ENCODE measurements at places on chromosomes 6 and 20.

- DNase-seq, result peak; percentile 15
Observed at GRCh38 chr6:166488076-166488685, 98.3 kb downstream of the RAMACL start.

- no peak for DNase-seq
Observed at GRCh38 chr6:156345700-156346099, 431.5 kb upstream of the ARID1B start.

DNA sequence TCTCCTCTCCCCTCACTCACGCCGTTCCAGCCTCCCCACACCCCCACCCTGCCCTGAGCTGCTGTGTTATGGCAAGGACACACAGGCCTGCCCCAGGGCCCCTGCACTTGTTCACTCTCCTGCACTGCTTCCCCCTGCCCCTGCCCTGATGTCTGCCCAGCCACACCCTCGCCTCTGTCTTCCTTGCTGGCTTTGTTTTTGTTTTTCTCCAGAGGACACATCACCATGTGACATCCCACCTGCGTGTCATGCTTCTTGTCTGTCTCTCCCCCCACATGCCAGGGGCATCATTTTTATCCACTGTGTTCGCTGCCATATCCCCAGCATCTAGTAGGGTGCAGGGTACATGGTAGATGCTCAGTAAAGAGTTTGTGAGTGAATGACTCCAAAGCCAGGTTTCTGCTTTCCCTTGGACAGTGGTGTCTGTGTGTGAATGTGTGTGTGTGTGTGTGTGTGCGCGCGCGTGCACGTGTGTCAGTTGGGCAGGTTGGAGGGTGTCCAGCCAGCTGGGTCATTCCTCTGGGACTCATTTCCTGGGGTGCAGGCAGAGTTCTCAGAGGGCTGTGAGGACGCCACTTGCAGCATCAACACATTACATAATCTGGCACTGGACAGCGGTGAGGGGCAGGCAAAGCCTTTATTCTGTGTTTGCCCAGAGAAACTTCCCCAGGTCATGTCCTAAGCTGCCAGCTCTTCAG lies 60.6 kb downstream of the STK35 start:
- DNase-seq, result no peak

DNA sequence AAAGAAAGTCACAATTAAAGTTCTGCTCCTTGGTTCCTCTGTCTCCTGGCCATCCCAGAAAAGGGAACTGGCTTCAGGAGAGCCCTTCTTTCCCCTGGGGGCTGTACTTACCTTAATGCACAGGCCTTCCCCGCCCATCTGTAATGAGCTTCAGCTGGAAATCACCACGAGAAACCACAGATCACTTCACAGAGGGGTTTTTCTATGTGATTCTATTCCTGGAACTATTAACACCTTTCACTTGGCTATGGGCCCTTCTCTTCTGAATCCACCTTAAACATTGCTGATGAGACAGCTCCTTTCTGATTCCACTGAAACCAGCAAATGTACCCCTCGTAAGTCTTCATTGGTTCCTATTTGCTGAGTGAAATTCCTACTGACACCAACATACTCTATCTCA lies 80.7 kb downstream of the FOXF2 start:
- no peak for DNase-seq

DNA sequence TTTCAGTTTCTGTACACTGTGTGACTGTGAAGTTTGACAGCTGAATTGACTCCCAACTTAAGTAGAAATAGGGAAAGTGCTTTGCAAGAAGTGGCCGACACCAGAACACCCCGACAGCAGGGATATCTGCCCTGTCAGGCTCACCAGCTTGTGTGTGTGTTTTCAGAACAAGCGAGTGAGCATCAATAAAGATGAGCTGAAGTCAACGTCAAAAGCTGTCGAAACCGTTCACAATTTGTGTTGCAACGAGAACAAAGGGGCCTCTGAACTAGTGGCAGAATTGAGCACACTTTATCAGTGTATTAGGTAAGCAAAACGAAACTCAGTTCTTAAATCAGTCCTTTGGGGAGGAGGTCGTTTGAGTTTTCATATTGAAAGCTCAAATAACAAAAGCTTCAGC lies 10.7 kb downstream of the NELFCD start:
- no peak for DNase-seq

DNA sequence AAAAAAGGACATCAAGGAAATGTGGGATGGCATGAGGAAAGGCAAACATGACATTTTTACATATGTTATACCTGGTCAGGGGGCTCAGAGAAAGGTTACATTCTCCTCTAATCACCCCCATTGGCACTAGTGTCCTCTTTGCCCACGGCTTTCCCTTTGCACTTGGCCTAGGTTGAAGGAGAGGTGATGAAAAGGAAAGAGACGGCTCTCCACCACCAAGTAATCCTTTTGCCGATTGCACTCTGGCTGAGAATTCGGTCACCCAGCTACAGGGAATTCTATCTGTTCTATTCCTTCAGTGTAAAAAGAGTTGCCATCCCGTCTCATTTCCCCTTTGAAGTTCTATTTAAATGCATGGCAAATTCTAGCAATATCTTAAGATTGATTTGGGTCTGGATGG lies 10.4 kb downstream of the VGLL2 start:
- DNase-seq, result no peak

GRCh38 chr20:20759132-20759531 lies 46.7 kb upstream of the RALGAPA2 start:
- peak; percentile 2 for DNase-seq

GRCh38 chr20:62675156-62675876 lies 33.0 kb downstream of the SLCO4A1 start:
- DNase-seq, result peak; percentile 65

DNA sequence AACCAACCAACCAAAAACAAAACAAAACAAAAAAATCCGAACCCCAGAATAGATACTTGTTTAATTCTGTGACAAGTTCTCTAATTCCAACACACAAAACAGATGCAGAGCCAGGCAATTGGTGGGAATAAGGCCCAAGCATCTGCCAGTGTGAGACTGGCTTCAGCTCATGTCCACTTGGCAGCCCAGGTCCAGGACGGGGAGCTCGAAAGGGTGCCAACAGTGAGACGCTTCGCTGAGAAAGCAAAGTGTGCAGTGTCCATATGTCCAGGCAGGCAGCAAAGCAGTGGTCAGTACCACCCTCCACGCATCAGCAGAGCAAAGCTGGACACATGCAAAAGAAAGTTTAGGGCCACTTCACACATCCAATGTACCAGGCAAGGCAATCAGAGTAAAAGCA lies 102.9 kb downstream of the RALGAPA2 start:
- no peak for DNase-seq

DNA sequence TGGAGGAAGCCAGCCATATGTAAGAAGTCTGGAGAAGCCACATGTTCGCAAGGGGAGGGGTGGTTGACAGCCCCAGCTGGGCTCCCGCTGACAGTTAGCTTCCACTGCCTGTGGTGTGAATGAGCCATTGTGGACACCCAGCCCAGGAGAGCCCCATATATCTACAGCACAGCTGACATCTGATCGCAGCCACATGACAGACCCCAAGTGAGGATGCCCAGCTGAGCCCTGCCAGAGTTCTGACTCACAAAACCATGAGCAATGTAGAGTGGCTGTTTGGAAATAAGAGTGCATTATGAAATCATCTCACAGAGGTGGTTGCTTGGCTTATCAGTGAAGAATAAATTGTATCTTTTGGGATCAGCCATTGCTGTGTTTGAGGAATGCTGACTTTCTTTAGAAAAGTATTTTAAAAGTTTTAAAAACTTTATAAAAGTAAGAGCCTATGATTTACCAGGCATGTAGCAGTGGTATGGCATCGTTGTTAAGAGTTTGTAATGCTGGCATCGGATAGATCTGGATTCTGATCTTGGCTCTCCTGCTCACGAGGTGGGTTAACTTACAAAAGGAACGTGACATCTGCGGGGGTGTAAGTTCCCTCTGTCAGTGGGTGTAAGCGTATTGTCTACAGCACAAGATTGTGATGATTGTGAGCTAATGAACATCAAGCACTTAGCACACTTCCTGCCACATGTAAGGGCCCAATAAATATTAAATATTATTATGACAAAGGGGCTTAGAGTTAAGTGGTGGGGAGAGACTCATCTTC lies 24.1 kb downstream of the CFAP61 start:
- DNase-seq, result no peak

GRCh38 chr6:34671801-34672656 lies 24.5 kb downstream of the ILRUN start:
- DNase-seq, result no peak

DNA sequence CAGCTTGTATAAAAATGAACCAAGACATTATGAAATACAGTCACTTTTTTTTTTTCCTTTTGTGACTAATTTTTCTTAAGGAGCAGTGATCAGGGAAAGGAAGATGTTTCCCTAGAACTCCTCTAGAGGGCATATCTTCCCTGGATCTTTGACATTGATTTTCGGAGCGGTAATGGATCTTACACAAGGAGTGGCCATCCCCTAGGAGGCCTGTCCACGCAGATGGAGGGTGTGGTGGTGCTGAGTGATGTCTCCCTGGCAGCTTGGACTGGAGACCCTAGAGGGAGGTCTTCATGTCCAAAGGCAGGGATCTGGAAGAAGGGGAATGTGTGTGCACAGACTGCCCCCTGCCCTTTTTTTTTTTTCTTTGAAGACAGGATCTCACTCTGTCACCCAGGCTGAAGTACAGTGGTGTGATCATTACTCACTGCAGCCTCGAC lies 7.0 kb upstream of the KIFC1 start:
- DNase-seq, result no peak

DNA sequence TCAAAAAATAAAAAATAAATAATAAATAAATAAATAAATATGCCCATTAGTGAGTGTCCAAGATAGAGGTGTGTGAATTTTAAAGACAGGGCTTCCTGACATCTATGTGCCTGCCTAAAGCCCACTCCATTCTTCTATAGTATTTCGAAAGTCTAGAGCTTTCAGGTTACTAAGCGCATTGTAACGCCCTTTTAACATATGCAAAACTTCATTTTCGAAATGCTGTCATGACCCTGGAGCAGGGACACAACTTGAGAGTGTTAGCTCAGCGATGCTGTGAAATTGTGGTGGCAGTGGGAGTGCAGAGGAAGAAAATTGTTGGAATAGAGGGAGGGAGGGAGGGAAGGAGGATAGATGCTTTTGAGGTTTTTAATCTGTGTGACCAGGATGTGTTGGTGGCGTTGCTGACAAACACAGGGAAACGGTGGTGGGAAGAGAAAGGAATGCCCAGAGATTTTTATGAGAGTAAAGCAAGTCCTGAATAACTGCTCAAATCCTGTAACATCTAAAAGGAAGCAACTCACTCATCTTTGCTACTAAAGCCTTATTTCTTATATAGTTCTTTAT lies 169.3 kb downstream of the ARID1B start:
- no peak for DNase-seq

DNA sequence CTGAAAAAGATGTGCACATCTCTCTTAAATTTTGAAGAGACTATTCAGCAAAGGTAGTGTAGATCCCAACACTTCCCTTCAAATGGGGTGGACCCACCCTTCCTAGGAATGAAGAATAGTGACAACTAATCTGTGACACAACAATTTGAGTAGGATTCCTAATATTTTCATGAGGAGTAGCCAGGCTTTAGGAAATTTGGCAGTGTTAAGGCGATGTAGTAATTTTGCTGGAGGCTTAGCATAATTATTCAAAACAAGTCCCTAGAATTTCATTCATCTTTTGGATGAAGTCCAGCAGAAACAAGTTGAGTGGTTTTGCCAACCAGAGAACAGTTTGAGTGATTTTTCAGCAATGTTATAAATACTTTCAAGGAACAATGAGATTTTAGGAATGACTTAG lies 52.4 kb downstream of the ELOVL4 start:
- no peak for DNase-seq

GRCh38 chr6:104952911-104953399 lies 4.0 kb upstream of the LIN28B start:
- DNase-seq, result no peak

DNA sequence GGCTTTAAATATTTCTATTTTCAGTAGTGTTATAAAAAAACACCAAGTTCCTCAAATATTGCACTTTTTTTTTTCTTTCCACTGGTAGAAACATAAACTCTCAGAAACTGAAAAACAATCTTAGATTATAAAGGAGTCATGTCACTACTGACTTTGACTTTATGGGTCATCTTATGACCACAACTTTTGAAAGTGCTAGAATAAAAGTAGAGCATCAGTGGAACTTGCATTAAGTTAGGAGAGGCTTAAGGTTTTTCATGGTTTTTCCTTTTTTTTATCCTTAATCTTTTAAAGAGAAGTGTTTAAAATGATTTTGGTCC lies 56.6 kb upstream of the SUPT3H start:
- DNase-seq, result peak; percentile 34

DNA sequence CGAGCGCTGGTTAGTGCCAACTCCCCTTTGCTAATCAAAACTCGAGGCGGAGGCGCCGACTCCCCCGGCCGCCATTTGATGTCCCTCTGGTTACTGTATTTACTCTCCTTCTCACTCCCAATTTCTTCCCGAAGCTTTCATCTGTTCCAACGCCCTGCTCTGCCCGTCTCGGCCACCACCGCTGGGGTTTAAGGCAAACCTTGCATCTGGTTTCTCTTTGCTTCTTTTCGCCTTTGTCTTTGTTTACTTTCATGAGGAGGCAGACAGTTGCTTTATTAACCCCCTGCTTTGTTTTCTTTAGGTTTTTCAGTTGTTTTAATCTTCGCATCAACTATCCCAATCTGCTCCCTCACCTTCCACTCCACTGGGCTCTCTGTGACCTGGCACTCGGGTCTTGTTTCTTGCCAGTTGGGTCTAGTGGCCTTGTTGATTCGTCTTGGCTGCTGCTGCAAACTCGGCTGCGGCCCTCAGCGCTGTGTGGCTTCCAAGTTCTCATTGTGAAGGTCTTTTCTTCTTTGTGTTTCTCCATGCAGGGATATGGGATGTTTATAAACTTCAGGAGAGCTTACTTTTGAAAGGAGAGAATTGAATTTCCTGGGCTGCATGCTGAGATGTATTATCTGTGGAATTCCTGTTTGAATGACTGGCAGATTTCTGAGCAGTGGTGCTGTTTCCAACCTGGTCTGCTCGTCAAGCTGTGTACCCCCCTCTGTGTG lies 155.1 kb downstream of the CDC5L start:
- no peak for DNase-seq

DNA sequence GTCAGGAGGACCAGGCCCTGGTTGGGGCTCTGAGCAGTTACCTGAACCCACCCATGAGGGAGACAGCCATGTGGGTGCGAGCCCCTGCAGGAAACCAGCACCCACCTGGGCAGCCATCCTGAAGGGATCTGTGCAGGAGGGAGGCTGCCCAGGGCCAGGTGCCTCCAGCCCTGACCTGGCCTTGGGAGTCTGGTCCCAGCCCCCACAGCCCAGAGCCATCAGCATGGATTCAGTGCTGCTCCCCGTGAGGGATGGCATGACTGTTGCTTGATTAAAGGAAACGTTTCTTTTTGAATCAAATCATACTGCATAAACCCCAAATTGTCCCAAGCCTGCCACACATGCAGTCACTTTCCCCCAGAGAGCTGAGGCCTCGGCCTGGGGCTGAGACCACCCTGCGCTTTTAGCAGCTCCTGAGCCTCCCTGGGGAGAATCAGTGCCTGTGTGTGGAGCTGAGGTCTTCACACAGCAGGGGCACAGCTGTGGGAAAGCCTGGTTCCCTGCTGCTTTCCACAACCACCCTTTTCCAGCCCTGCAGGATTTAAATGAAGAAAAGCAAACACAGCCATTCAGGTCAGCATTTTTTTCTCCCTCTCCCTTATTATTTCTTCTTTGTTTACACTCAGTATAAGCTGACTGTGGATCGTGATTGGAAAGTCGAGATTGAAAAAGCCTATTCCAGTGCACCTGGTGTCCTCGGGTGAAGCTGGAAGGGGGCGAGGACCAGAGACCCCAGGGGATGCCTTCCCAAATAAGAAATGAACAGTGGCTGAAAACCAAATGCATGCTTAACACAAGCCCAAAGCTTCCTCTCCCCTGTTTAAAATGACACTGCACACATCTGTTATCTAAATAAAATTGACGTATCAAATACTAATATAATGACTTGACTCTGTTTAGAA lies 283.9 kb downstream of the SMOC2 start:
- DNase-seq, result no peak

Measured in bone marrow (tissue), 2 donors.